ENCODE measurements at places on chromosomes 3 and 15.

- DNase-seq, result no peak
Measured at GRCh38 chr3:4583416-4583815, 90.3 kb downstream of the ITPR1 start.

DNA sequence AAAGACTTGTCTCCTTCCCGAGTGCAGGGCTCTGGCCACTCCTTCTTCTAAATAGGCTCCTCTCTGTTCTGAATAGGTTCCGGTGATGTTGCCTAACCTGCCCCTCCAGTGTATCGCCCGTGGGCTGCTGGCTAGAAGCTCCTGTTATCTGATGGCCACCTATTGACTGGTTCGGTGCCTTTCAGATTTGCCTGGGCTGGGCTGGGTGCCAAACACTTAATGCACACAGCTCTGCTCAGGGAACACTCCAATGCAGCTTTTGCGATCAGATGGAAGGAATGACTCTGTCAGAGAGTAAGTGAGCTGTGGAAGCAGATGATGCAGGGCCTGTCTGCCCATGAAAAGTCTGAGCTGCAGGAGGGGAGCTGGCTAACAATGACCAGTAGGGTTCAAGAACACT lies 112.9 kb downstream of the CORO2B start:
- peak; percentile 57 for DNase-seq

DNA sequence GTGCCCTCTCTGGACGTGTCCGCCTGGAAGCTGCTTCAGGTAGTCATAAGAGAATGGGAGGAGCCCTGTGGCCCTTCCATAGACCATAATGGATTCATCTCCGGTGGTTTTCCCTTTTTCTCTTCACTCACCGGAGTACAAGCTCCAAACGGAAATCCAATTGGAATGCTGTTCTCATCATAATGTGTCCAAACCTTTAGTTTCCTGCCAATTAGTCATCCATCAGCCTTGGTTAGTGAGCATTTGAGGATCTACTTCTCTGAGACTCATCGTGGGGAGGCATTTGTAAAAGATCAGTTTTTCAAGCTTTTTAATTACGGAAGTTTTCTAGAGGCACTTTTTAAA lies 34.9 kb downstream of the ABHD2 start:
- DNase-seq, result no peak

GRCh38 chr3:169430707-169431404 lies 232.7 kb downstream of the MECOM start:
- no peak for DNase-seq

DNA sequence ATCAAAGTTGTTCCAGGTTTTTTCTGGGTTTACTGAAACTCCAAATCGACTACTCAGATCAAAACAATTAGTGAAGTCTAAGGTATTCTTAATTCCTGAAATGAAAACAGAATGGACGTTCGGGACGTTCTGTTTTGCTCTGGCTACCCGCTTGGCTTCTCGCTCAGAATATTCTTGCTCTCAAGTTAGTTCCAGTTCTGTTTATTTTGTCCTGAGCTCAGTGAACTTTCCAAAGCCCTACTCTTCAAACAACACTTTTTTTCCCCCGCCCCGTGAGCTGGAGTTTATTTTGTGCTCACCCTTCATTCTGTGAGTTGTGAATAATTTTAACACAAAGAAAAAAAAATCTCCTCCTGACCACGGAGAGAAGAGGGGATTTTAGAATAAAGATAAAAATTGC lies 72.6 kb downstream of the SAMMSON start:
- no peak for DNase-seq

DNA sequence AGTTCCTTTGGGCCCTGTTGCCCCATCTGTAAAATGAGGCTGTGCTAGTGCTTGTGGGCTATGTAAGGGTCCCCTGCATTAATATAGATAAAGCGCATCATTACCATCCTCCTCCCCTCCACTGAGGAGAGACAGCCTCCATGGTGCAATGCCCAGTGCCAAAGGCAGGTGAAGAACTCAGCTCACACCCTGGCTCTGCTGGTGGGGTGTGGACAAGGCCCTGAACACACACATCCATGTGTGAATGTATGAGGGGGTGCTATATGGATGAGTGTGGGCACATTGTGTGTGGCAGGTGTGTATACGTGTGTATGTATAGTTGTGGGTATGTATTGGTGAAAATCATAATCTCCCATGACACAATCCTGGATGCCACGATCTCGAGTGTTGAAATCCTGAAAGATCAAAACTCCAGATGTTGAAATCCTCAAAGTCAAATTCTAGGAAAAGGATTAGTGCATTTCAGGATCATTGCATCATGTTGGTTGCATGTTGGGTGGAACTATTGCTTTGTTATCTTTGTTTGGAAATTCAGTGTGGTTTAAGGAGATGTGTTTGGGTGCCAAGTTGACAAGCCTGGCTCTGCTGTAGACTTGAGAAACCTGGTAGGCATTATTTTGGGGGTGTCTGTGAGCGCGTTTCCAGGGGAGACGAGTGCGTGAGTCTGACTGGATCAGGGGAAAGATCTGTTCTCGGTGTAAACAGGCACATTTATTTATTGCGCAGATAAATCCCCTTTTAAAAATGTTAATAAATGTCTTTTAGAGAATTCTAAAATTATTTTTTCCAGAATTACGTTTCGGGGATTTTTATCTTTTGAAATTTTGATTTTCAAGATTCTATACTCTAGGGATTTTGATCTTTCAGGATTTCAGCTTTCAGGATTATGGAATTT lies 42.0 kb upstream of the SEC61A1 start:
- DNase-seq, result no peak

DNA sequence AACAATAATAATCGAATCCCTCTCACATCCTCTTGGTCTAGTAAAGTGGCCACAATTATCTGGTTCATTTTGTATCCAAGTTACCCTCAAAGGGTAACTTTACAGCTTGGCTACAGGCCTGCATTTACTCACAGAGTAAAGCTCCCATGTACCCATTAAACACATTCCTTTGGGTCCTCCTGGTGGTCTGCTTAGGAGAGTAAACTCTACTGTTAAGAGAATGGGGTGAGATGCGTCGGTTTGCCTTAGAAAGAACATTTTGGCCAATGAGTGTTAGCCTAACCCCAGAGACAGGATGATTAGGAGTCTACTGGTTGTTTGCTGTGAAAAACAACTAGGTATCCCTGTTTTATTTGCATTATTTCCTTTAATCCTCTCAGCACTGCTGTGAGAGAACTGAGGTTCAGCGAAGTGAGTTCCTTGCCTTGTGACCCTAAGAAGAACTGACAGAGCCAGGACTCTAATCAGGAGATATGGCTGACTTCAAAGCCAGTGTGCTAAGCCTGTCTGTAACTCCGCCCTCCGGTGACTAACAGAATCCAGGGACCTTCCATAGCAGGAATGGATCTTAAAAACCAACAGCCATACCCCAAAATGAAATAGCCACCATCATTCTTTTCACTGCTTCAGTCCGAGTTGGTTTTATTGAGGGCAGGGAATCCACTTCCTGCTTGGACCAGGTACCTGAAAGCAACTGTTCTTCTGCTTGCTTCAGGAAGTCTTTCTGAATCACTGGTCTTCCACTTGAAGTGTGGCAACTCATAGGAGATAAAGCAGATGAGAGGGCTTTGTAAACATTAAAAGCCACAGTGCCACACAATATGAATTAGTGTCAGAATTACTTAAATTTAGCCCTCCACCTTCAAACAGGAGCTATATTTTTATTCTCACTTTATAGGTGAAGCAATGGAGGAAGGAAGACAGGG lies 317.3 kb upstream of the WNT5A start:
- DNase-seq, result no peak

All from HAP-1 (cell line).